Activated CD8-positive, alpha-beta T cell treated with anti-CD3 and anti-CD28 coated beads, Interleukin-2, amount 10 ng/mL, durations not matched to agents 7 days and 5 days (primary cell): ENCODE measurements at places on chromosomes 13 and 19. TPM values are rescaled to one million over a fixed set of nuclear protein-coding genes. Genes with fewer than 3 reads are reported as not detected.

GRCh38 chr19:8320564-8321066 is 560 bp downstream of the NDUFA7 start:
- peaks cover 41% of the 10 kb centered on the region for H3K36me3 ChIP-seq
- H3K27ac ChIP-seq: peak overlapping the region; percentile 100
- H3K27me3 ChIP-seq: no peaks in the 10 kb centered on the region
- peak overlapping the region; percentile 100 for H3K4me3 ChIP-seq
- peaks cover 47% of the 10 kb centered on the region for H3K4me1 ChIP-seq

- H3K4me3 ChIP-seq: peak overlapping the region; percentile 54
- DNase-seq: no peak
- peaks cover 6% of the 10 kb centered on the region for H3K36me3 ChIP-seq
- H3K4me1 ChIP-seq: peaks cover 37% of the 10 kb centered on the region
- peak overlapping the region; percentile 96 for H3K27ac ChIP-seq
These were observed 83.7 kb downstream of the AKAP11 start for GRCh38 chr13:42355491-42356183.

GRCh38 chr13:75771818-75772217 is 135.7 kb downstream of the LMO7 start:
- H3K4me3 ChIP-seq: no peak overlapping the region
- no peaks in the 10 kb centered on the region for H3K27me3 ChIP-seq
- peaks cover under 1% of the 10 kb centered on the region for H3K36me3 ChIP-seq
- no peak for DNase-seq

DNA sequence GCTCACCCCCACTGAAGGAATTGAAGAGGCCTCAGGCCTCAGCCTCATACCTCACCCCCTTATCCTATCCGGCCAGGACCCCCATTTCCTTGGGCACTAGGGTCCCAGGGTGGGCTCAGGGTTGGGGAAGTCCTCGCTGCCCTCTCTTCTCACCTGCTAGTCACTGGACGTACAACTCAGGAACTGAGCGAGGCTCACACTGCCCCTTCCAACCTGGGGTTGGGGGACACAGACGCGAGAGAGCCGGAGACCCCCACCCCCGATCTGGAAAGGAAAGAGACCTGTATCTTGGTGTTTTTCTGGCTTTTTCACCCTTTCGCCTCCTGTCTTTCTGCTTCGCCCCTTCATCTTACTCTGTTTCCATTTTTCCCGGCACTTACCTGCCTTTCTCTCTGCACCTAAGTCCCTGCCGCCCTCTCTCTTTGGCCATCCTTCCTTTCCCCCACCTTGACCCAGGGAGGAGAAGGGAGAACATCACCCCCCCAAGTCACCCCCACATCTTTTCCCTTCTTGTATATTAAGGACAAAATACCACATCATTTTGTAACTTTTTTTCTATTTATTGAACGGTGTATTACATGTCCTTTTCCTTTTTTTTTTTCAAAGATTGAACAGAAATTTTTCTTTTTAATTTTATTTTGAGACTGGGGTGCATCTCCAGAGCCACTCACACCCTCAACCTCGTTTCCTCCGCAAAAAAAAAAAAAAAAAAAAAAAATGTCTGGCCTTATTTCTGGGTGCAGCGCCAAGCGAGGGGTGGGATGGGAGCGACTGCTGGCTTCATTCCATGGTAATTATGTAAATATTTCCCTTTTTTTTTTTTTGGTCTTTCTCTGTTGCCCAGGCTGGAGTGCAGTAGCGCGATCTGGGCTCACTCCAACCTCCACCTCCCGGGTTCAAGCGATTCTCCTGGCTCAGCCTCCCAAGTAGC is 36.6 kb downstream of the ZSWIM4 start:
- H3K27ac ChIP-seq: no peak overlapping the region
- peaks cover 39% of the 10 kb centered on the region for H3K4me1 ChIP-seq
- peaks cover 55% of the 10 kb centered on the region for H3K36me3 ChIP-seq
- DNase-seq: no peak
- no peaks in the 10 kb centered on the region for H3K27me3 ChIP-seq

DNA sequence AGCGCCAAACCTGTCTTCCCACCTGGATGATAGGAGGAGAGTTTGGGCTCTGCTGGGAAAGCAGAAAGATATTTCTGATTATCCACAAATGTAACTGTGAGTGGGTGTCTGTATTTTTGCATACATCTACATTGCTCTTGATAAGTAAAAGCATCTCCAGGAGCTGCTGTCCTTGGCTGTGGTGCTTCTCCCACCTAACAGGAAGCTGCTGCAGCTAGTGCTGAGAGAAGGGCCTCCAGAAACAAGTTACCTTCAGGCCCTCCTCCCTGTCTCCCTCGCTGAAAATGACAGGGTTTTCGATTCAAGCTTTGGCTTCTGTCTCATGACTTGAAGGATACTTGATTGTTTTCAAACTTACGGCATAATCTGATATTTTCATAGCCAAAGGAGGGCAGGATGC is 90.1 kb downstream of the FOXO1 start:
- peak overlapping the region; percentile 62 for H3K27ac ChIP-seq
- H3K4me1 ChIP-seq: peaks cover 80% of the 10 kb centered on the region
- H3K36me3 ChIP-seq: peaks cover 15% of the 10 kb centered on the region
- H3K4me3 ChIP-seq: no peak overlapping the region
- H3K27me3 ChIP-seq: no peaks in the 10 kb centered on the region
- peak; percentile 48 for DNase-seq

GRCh38 chr13:107139006-107139405 is 571.1 kb upstream of the ARGLU1 start:
- H3K36me3 ChIP-seq: no peaks in the 10 kb centered on the region
- H3K4me1 ChIP-seq: no peaks in the 10 kb centered on the region

DNA sequence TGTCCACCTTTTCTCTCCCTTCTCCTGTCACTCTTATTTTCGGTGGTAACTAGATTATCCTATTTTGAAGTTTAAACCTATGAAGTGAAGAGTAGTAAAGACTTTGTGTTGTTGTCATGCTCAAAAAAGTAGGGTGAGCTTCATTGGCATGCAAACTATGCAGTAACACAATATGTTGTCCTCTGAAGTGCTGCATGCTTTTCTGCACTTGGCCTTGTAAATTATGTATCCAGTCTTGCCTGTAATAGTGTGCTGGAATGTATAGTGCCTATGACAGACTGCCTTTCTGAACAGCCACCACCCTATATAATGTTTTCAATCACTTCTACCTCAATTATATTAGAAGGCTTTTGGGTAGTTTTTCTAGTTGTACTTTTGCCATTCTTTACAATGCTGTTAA is 1198.2 kb upstream of the PCDH20 start:
- H3K4me1 ChIP-seq: no peaks in the 10 kb centered on the region
- no peak overlapping the region for H3K4me3 ChIP-seq
- no peaks in the 10 kb centered on the region for H3K36me3 ChIP-seq
- H3K27ac ChIP-seq: no peak overlapping the region

GRCh38 chr19:8850488-8850887 is 18.3 kb downstream of the MBD3L1 start:
- H3K4me1 ChIP-seq: no peaks in the 10 kb centered on the region
- no peak overlapping the region for H3K4me3 ChIP-seq
- no peaks in the 10 kb centered on the region for H3K27me3 ChIP-seq
- no peak overlapping the region for H3K27ac ChIP-seq
- no peak for DNase-seq
- H3K36me3 ChIP-seq: no peaks in the 10 kb centered on the region

DNA sequence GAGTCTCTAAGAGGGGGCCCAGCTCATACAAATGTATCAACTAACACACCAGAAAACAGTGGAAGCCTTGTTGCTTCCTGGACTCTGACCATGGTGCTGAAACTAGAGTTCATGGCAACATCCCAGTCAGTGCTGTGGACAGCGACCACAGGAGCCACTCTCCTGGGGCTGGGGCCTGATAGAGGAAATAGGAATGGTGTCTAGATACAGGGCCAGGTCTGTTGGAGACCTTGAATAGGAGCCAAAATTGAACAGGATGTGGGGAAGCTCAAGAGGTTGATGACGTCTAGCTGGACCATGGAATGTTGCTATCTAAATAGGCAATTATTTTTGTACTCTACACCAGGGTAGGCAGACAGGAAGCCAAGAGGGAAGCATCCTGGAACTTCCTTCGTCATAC is 21.7 kb downstream of the LILRB4 start:
- H3K4me3 ChIP-seq: no peak overlapping the region
- H3K27ac ChIP-seq: no peak overlapping the region
- H3K4me1 ChIP-seq: no peaks in the 10 kb centered on the region
- H3K27me3 ChIP-seq: peaks cover 9% of the 10 kb centered on the region

Gene CCDC70
- not detected for total RNA-seq

Gene COL4A2
- not detected for total RNA-seq

Gene SYCN
- not detected for total RNA-seq

Gene RFPL4A
- not detected for total RNA-seq

Gene GPR183
- total RNA-seq: 5.2 TPM

Gene TEX101
- not detected for total RNA-seq
